ENCODE measurements at places on chromosomes 3 and 15.
A peak's percentile ranks its signal among the peaks of the same experiment; 100 is the strongest.

DNA sequence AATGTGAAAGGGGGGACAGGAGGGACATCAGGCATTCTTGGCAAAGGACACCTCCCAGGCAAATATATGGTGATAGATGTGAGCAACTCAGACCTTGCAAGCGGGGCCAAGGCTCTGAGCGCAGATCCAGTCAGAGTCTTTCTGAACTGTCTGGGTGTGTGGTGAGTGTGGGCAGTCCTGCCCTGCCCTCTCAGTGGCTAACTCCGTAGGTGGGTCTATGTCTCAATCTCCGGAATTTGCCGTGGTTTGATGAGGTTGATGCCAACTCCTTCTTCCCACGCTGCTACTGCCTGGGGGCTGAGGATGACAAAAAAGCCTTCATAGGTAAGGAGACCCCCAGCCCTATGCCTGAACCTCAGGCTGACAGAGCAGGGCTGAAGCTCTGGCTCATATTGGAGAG lies 7.4 kb downstream of the TTLL3 start:
- DNase-seq, result no peak

GRCh38 chr3:118772547-118773011 lies 262.1 kb downstream of the IGSF11 start:
- DNase-seq, result no peak

DNA sequence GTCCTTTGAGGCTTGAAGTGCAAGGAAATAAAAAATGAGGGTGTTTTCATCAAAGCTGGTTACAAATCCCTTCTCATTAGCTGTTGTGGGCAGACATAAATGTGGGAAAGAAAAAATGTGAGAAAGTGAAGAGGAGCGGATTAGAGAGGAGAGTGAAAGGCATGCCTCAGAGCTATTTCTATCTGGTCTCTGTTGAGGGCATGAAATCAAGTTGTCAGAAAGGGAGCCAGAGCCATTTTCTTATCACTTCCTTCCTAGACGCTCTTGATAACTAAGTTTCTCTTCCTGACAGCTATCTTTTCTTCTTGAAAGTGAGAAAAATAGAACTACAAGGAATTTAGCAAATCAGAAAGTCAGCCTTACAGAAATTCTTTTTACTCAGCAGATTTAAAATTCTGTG lies 20.8 kb upstream of the CAPN3 start:
- no peak for DNase-seq

DNA sequence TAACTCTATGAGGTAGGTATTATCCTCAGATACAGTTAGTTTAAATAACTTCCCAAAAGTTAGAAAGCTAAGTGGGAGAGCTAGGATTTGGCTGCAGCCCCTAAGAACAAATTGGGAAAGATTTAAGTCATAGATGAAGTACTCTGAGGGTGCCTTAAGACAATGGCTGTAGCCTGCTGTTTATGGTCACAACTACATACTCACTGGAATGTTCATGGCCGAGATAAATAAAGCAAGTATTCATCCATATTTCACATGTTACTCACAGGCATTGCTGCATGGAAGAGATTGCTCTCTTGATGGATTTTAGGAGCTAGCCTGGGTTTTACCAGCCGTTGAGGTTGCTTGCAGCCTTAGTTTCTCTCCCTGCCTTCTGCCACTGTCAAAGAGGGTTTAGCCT lies 145.0 kb downstream of the CMSS1 start:
- no peak for DNase-seq

GRCh38 chr3:133999891-134000685 lies 29.6 kb downstream of the SLCO2A1 start:
- DNase-seq, result no peak

- no peak for DNase-seq
Observed at GRCh38 chr15:71595846-71596553, 214.4 kb upstream of the NR2E3 start.

DNA sequence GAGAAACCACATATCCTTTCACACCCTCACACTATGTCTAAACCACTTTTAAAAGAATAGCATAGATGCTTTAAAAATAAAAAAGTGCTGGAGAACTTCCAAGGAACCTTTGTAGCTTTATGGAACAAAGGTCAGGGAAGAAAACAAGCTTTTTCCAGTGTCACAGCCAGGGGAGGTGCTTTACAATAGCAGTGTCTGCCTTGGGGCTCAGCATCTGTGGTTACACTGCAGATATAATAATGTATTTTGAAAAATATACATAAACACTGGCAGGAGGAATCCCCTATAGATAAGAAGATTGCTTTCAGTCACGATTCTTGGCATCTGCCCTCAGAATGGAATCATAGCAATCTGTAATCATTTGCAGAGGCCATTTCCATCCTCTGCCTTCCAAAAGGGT lies 362.4 kb upstream of the LRRC3B start:
- no peak for DNase-seq

DNA sequence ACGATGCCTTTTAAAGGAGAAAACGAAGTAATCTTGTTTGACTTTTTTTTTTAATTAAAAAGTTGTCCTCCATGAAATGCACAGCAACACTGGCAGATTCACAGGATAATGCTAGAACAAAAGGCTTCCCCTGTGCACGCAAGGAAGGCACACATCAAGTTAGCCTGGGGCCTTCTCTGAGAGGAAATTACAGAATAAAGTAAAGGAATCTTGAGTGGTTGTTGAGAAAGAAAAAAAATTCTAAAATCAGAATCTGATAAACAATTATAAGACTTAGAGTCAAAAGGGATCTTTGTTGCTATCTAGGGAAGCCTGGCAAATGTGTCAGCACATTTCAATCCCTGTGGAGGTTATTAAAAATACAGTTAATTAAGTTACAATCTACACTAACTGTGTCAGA lies 946.0 kb downstream of the IGSF11 start:
- DNase-seq, result no peak

DNA sequence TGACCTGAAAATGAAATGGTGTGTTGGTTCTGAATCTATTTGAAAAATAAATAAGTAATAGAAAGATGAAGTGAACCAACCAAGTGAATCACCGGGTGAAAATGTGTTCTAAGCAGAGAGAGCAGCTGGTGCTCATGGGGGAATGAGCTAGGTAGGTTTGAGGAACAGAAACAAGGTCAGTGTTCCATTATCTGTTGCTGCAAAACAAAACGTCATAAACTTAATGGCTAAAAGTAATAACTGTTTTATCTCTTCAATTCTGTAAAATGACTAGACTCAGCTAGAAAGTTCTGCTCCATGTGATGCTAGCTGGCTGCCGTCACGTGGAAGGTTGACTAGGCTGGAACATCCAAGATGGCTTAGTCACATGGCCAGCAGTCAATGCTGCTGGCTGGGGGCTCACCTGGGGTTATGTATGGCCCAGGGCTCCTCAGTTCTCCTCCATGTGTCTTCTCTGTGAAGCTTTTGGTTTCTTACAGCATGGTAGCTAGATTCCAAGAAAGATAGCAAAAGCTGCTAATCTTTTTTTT lies 13.3 kb upstream of the SH3BP5 start:
- no peak for DNase-seq

DNA sequence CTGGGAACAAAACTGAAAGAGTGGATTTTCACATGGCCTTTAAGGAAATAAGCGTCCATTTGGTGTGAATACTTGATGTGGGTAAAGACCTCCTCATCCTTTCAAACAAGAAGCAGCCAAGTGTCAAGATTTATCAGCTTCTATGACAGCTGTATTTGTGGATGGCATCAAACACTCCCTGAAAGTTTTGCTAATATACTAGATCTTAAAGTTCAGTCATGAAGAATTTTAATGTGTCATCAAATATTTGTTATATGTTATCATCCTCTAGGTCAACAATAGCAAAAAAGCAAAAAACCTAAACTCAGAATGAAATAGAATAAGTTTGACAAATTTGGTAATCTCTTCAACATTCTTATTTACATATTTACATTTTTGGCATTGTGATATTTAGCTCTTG lies 29.1 kb upstream of the LYSMD4 start:
- DNase-seq, result no peak

DNA sequence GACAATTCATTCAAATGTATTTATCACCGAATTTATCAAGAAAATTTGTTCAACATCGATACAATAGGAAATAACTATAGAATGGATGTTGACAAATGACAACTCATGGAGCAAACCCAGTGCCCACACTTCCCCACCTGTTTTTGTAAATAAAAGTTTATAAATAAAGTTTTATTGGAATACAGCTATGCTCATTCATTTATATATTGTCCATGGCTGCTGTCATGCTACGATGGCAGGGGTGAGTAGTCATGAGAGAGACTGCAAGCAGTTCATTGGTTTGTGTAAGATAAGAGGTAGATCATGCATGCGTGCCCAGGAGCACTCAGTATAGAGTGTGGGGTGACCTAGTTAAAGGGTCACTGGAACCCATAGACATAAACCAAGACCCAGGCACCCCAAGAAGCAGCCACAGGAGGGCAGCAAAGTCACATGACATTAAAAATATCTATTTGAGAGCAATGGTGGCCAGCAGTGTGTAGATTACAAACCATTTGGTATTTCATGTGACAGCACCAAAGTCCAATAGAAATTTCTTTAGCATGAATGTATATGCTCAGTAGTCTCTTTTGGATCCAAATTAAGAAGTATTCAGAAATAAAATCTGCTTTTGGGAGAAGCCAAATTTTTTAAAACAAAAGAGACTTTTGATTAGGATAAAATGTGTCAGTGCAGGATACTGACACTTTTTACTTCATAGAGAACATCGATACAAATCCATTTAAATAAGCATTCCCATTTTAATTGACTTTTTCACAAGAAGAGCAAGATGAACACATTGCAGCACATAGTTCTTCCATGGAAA lies 794.8 kb downstream of the MCTP2 start:
- DNase-seq, result no peak

- DNase-seq, result no peak
Observed at GRCh38 chr15:74504418-74504817, 36.6 kb upstream of the ARID3B start.

GRCh38 chr15:76161153-76162035 lies 101.6 kb downstream of the TMEM266 start:
- peak; percentile 25 for DNase-seq

DNA sequence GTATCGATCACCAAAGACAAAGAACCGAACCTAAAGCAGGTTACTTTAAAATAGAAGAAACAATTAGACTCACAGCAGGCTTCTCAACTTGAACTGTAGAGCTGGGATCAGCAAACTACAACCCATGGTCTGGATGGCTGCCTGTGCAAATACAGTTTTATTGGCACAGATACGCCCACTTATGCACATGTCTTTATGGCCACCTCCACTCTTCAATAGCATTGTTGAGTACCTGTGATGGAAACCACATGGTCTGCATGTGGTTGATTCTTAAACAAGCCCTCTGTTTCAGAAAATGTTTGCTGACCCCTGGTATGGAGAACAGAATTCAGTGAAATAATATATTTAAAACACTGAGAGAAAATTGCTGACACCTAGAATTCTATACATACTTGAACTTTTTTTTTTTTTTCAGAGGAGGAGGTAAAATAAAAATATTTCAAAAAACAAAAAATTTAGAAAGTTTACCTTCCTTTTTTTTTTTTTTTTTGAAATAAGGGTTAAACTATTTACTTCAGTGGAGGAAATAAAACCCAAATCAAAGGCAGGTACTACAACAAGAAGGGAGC lies 263.8 kb upstream of the ATP10A start:
- no peak for DNase-seq

DNA sequence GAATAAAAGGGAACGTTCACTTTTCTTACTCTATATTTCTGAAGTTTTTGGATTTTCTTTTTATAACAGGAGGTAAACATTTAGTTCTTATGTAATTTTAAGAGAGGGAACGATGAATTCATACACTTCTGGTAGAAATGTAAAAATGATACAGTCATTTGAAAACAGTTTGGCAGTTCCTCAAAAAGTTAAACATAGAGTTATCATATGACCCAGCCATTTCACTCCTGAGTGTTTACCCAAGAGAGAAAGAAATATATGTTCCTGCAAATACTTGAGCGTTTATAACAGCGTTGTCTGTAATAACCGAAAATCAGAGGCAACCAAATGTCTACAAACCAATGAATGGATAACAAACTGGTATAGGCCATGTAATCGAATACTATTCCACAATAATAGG lies 20.8 kb upstream of the CCR9 start:
- no peak for DNase-seq
